Smooth muscle cell of the coronary artery (primary cell): ENCODE measurements at places on chromosomes 4 and X. TPM values are rescaled to one million over a fixed set of nuclear protein-coding genes. Genes with fewer than 3 reads are reported as not detected.

TRIM60 gene
- not detected in 2 replicates for total RNA-seq

PRPS2 gene
- total RNA-seq: 23.6 and 51.6 TPM in 2 replicates

DCAF8L2 gene
- 0.08 TPM in 1 of 2 replicates, not detected in the other for total RNA-seq

SPANXN5 gene
- not detected in 2 replicates for total RNA-seq

TEX13D gene
- not detected in 2 replicates for total RNA-seq

APLN gene
- total RNA-seq: 0.83 and 24.2 TPM in 2 replicates

TMEM150C gene
- 0.23 and 1.5 TPM in 2 replicates for total RNA-seq

OTC gene
- not detected in 2 replicates for total RNA-seq

UGT2A1 gene
- total RNA-seq: 0.68 TPM in 1 of 2 replicates, not detected in the other

MMGT1 gene
- 2.2 and 5.0 TPM in 2 replicates for total RNA-seq

AREG gene
- 0.47 TPM in 1 of 2 replicates, not detected in the other for total RNA-seq

DLG3 gene
- total RNA-seq: 15.8 and 17.4 TPM in 2 replicates

CABS1 gene
- total RNA-seq: not detected in 2 replicates

LDOC1 gene
- total RNA-seq: 9.7 and 12.3 TPM in 2 replicates

ETDB gene
- not detected in 2 replicates for total RNA-seq

OTUD4 gene
- total RNA-seq: 9.1 and 15.6 TPM in 2 replicates

NPY2R gene
- under 0.01 TPM in 1 of 2 replicates, not detected in the other for total RNA-seq

ATG4A gene
- total RNA-seq: 5.4 and 14.1 TPM in 2 replicates

SLC49A3 gene
- 1.1 and 9.8 TPM in 2 replicates for total RNA-seq

SMIM10L2A gene
- 0.08 and 0.35 TPM in 2 replicates for total RNA-seq

ADH1A gene
- total RNA-seq: not detected in 2 replicates

FDCSP gene
- not detected in 2 replicates for total RNA-seq

POLR2B gene
- 93.5 and 147 TPM in 2 replicates for total RNA-seq

TEC gene
- total RNA-seq: 0.38 and 0.94 TPM in 2 replicates

CNKSR2 gene
- total RNA-seq: 1.3 and 5.3 TPM in 2 replicates

PCDH10 gene
- total RNA-seq: 0.12 and 120 TPM in 2 replicates

PGRMC1 gene
- total RNA-seq: 94.2 and 106 TPM in 2 replicates

PNMA3 gene
- 0.70 TPM in 1 of 2 replicates, not detected in the other for total RNA-seq

GPR82 gene
- total RNA-seq: not detected in 2 replicates

PPP2R2C gene
- total RNA-seq: 0.08 TPM in 1 of 2 replicates, not detected in the other

CSAG3 gene
- total RNA-seq: not detected in 2 replicates
